ENCODE measurements at places on chromosomes 7 and 10. TPM values are rescaled to one million over a fixed set of nuclear protein-coding genes. Genes with fewer than 3 reads are reported as not detected.

GRCh38 chr10:130557181-130557845 lies 421.1 kb downstream of the GLRX3 start:
- no peak for DNase-seq

DNA sequence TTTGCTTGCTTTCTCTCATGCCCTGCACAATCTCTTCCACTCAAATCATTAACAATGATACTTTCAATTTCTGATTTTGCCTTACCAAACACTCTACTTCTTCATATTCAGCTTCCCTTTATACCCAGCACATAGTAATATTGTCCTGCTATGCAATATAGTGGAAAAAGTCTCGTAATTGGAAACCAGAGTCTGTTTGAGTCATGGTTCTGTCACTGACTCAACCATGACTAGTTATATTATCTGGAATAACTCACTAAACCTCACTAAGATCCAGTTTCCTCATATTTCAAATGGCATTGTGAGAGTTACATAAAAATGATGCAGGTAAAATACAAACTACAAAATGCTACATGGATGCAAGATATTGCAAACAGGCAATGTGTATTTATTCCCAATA lies 98.5 kb upstream of the LRRTM3 start:
- no peak for DNase-seq

DNA sequence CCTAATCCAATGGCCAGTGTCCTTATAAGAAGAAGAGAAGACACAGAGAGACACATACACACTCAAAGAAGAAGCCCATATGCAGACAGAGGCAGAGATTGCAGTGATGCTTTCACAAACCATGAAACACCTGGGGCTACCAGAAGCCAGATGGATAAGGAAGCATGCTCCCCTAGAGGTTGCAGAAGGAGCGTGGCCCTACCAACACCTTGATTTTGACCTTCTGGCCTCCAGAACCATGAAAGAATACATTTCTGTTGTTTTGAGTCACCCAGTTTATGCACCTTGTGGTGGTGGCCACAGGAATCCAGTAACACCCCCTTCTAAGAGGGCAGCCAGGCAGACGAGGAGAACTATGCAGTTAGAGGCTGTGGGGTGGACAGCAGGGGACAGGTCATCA lies 43.5 kb downstream of the AOC1 start:
- no peak for DNase-seq

GRCh38 chr7:44847509-44847919 lies 373 bp downstream of the H2AZ2 start:
- DNase-seq, result peak; percentile 72

DNA sequence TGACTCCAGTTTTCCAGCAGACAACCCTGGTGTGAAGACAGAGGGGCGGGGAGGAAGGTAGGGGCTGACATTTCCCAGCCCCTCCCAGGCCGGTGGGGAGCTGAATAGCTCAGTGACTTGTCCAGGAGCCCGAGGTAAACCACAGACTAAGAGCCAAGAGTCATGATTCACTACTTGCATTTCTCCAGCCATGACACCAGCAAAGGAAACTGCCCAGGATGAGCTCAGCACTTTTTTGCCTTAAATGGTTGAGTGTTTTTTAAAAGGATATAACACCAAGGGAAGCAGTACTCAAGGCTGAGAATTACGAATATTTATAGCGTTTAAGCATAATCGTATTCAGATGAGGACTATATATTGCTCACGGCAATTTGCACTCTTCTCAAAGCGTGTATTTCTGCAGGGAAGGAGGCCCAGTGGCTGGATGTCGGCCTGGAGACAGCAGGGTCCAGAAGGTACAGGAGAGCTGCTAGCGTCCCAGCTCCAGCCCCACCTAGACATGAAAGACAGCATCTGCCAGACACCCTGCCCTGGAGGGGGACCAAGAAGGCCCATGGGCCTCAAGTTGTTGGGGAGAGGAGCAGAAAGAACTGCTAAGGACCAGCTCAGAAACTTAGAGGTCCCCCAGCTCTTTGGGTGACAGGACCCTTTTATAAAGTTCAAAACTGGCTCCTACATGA lies 141.4 kb downstream of the GRID1 start:
- DNase-seq, result no peak

- DNase-seq, result no peak
Measured at GRCh38 chr7:149851449-149851848, 13.3 kb downstream of the ZNF862 start.

GRCh38 chr7:105580022-105580740 lies 1.1 kb downstream of the EFCAB10 start:
- no peak for DNase-seq

DNA sequence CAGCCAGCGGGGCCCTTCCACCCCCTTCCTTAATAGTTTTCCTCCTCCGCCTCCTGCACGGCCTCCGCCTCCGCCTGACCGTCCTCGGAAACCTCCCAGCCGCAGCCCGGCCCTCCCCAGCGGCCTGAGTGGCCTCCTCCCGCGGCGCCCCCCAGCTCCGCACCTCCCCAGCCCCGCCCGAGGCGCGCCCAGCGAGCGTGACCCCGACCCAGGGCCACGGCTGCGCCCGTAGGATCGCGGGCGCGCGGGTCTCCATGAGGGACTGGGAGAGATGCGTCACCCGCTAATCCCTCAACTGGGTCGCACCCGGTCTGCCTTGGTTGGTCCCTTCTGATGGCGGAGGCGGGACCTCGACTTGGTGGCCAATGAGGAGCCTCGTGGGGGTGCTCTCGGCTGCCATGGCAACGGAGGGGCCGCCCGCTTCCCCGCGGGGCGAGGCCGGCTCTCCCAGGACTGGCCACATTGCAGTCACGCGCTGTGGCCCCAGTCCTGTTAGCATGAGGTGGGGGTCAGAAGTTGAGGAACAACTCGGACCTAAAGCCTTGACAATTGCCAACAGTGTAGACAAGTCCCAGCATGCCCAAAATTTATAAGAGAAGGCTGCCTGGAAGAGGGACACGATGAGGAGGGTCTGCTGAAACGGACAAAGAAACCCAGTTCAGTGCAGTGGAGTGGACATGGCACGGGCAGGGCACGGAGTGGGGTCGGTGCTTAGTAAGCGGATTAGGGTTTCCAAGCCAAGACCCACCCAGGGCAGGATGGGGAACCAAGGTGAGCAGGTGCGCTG lies 24.3 kb downstream of the DDIT4 start:
- DNase-seq, result peak; percentile 88

GRCh38 chr10:26057466-26057865 lies 123.4 kb downstream of the MYO3A start:
- DNase-seq, result no peak

- no peak for DNase-seq
Measured at GRCh38 chr7:157001920-157002818, 8.3 kb downstream of the MNX1 start.

- DNase-seq, result no peak
Measured at GRCh38 chr7:111529507-111530355, 32.6 kb downstream of the IMMP2L start.

- no peak for DNase-seq
Measured at GRCh38 chr10:21746118-21746517, 212.1 kb downstream of the MLLT10 start.

DNA sequence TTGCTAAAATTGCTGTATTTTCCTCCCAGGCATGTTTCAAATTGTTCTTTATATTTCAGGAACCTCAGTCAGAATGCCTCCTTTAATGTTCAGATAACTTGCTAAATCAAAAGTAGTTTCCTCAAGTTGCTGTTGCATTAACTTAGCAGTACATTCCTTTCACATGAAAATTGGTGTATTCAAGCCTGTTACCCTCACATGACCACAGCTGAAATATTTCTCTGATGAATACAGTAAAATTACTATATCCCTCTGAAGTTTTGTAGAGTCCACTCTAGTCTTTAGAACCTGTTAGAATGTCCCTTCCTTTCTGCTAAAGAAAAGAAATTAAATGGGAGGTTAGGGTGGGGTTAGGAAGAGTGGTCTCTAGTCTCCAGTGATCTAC lies 24.5 kb upstream of the C1GALT1 start:
- no peak for DNase-seq

- DNase-seq, result no peak
Measured at GRCh38 chr10:82213784-82214183, 338.8 kb downstream of the NRG3 start.

DNA sequence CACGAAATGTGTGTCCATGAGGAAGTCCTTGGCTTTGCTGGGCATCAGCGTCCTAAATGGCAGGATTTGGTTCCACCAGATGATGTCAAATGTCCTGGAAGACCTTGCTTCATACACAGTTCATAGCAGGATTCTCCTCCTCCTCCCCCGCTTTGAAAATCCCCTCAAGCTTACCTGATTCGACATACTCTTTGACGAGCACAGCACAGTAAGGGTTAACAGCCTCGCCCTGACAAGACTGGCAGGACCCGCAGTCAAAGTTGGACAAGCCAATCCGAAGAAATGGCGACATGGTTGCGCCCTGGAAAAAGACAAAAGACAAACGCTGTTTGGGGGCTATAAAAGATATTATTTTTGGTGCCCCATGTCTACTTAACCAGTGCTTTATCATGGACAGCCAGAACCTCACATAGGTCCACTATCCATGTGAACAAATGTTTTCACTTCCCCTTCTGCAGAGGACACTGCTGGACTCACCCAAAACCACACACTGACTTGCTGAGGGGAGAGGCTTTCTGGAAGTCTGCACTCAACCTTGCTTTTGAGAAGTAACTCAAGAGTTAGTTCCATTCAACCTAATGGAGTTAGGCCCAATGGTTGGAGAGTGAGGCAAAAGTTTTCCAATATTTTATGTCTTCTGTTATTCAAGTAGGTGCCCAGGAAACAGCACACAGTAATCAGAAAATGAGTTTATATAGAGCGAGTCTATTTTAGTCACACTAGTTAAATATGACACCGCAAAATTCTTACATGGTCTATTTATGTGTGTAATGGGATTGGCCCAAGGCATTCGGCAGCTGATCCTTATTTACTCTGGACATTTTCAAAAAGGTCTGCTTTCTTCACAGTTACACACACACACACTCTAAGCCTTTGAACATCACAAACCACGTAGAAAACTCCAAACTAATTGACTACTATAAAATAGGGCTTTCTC lies 65.0 kb downstream of the PRKCQ start:
- DNase-seq, result no peak

DNA sequence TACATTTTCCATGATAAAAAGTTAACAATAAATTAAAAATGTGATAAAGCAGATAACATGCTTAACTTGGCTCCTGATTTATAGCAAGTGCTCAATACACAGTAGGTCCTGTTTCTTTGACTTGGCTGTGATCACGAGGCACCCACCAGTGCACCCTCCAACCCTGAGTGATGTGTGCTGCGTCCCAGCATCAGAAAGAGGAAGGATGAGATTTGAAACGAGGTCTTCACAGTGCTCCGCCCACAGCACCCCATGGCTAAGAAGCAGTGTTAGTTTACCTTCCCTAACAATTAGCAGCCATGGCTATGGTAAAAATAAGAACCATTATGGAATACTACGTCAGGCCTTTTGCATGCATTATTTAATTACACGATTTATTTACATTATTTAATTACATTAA lies 292.0 kb upstream of the ZMIZ1 start:
- no peak for DNase-seq

- no peak for DNase-seq
Measured at GRCh38 chr7:77655836-77656455, 40.3 kb upstream of the RSBN1L start.

The NRG3 gene
- 0.08 TPM for total RNA-seq

The TMEM26 gene
- 14.3 TPM for total RNA-seq

The NPSR1 gene
- not detected for total RNA-seq

The GOLGA7B gene
- total RNA-seq, result 1.5 TPM

The SLC18A3 gene
- not detected for total RNA-seq

The MOGAT3 gene
- total RNA-seq, result 0.23 TPM

The FAM25G gene
- total RNA-seq, result not detected

The VAX1 gene
- total RNA-seq, result 4.6 TPM

The TUBAL3 gene
- total RNA-seq, result not detected

The OR2A5 gene
- not detected for total RNA-seq

Data from Panc1 (cell line).